ENCODE measurements at places on chromosomes 4 and X. TPM values are rescaled to one million over a fixed set of nuclear protein-coding genes. Genes with fewer than 3 reads are reported as not detected.

CT45A10 gene
- not detected for polyA plus RNA-seq

CFAP99 gene
- polyA plus RNA-seq, result not detected

HPGDS gene
- polyA plus RNA-seq, result not detected

CXCL5 gene
- 0.25 TPM for polyA plus RNA-seq

RAB41 gene
- polyA plus RNA-seq, result not detected

RTL9 gene
- not detected for polyA plus RNA-seq

GTPBP6 gene
- polyA plus RNA-seq, result 39.1 TPM

TKTL2 gene
- polyA plus RNA-seq, result not detected

SCML1 gene
- polyA plus RNA-seq, result 8.8 TPM

ARSJ gene
- polyA plus RNA-seq, result 16.3 TPM

DNA sequence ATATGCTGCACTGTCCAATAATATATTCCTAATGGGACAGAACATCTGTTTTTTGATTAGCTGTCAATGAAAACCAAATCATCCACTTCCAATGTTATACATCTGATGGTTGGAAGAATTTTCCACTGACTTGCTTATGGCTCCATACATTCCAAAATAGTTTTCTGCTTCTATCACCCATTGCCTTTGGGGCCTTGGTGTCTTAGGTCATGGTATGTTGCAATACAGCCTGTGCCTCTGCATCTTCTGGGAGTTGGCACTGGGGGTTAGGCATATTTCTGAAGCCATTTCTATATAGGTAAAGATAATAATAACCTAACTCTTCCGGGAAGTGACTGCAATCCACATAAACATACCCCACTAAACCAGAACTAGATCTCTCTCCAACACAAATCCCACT is 53.2 kb upstream of the NR3C2 start:
- DNase-seq, result no peak

DNA sequence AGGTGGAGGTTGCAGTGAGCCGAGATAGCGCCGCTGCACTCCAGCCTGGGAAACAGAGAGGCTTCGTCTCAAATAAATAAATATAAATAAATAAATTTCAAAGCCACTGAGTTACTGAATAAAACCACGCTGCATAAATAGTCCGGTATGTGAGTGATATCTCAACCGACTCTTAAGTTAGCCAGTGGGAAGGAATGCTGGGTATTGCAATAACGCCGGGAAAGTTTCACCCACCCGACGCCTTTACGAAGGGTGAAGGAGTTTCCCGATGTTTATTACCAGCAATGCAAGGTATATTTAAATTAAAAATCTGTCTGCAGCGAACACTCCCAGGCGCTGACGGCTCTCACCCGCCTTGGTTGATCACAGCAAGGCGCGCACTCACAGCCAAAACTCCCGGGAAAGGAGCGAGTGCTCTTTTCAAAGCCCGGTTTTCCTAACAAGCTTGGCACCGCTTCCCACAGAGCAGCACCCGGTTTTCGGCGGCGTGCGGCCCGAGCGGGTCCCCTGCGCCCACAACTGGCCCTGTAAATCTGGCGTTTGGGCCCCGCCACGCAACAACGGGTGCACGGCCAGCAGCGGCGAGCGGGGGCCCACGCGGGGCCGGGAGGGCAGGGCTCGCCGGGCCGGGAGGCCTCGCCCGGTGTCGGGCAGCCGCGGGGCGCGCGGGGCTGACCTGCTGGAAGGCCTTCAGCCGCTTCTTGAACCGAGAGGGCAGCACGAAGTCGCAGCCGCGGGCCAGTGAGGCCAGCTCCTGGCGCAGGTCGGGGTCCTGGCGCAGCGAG is 13.7 kb downstream of the PPP2R3B start:
- DNase-seq, result no peak

- no peak for DNase-seq
Observed at GRCh38 chr4:189385098-189385497, 555.6 kb upstream of the FRG1 start.

DNA sequence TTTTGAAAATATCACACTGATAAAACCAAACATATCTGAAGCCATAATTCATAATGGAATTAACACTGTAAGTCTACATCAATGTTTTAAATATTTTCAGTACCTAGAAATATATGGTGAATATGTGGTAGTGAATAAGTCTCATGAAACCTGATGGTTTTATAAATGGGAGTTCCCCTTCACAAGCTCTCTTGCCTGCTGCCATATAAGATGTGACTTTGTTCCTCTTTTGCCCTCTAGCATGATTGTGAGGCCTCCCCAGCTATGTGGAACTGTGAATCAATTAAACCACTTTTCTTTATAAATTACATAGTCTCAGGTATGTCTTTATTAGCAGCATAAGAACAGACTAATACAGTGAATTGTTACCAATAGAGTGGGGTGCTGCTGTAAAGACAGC is 536.8 kb upstream of the GALNT7 start:
- no peak for DNase-seq

- peak; percentile 50 for DNase-seq
Observed at GRCh38 chr4:17284323-17285175, 227.3 kb downstream of the QDPR start.

- no peak for DNase-seq
Observed at GRCh38 chr4:125992891-125993290, 678.1 kb downstream of the FAT4 start.

DNA sequence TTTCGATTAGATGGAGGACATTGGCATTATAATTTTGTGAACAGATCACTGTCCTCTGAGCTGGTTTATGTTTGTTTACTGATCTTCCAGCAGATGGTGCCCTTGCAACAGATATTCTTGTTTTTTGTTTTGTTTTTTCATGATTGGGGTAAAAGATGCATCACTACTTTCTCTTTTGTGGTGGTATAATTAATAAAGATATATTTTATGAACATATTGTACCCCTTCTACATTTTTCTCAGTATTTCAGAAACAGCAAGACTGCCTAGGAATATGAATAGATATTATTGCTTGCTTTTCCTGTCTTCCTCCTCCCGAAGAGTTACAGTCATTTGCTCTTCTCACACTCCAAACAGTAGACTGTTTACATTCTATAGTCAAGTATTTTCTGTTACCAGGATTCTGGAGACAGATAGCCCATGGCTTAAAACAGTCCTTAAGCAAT is 905.2 kb downstream of the TRAM1L1 start:
- peak; percentile 14 for DNase-seq

GRCh38 chr4:1113311-1114009 is at the start of gene RNF212:
TSS of gene RNF212 (minus strand) at chr4:1113564. CDS start at chr4:1113464, 100 bp downstream.
- DNase-seq, result peak; percentile 23

DNA sequence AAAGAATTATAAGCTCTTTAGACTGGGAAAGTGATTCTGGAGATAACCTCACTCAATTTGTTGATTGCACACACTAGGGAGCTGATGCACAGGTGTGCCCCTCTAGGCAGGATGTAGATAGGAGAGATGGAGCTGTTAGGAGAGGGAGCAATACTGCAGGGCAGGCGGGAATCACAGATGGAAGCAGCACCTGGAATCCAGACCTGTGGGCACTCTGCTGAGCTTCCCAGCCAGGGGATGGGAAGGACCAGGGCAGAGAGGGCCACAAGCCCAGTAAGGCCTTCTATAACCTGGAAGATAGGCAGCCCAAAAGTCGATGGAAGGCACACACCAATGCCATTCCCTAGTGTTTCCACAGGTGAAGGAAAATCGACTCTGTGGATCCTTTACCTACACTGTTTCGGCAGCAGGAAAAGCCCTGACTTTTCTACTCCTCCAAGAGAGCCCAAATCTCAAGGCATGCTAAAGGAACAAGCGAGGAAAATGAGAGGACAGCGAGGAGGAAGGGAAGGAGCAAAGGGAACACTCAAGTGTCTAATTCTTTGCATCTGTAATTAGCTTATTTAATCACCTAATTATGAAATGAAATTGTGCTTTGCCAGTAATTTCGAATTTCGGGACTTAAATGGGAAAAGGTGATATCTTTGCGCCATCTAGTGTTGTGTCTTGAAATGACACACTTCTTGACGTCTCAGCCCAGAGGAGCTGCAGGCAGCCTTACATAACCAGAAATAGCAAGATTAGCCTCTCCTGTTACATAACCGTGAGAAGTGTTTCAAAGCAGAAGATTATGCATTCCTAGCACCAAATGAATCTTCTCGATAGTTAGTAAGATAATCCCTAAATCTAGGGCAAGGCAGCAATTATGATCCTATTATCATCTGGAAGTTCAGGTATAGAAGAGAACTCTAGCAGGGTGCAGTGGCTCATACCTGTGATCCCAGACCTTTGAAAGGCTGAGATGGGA is 31.0 kb upstream of the TLR3 start:
- peak; percentile 85 for DNase-seq

DNA sequence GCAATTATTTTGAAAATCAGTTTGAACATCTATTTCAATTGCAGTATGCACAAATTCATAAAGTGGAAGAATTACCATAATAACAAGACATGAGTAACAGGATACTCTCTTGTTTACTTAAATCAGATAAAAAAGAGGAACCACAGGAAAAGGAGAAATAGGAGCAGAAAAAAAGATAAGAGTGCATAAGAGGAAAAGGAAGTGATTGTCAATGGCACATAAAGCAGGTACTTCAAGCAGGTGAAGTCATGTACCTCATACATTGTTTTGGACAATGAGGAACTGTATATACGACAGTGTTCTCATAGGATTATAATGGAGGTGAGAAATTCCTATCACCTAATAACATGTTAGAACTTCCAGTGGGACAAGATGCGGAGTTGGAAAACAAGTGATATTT is 334.5 kb upstream of the PCDH7 start:
- peak; percentile 20 for DNase-seq

GRCh38 chrX:148284821-148285220 is 215.6 kb upstream of the AFF2 start:
- no peak for DNase-seq

DNA sequence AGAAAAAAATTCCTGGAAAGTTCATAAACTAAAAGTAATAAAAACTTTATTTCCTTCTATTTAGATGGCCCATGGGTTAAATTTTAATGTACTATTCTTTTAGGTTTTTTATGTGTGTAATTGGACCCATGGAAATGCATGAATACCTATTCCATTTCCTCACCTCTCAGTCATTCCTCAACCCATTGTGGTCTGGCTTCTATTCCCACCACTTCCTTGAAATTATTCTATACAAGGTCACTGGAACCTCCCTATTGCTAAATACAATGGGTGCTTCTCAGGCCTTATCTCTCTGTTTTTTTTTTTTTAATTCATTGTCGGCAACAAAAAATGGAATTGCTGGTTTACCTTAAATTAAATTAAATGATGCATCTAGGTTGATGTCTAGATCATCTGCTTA is 17.2 kb downstream of the SLC39A8 start:
- DNase-seq, result no peak

GRCh38 chr4:102390438-102390837 is 45.2 kb upstream of the SLC39A8 start:
- DNase-seq, result no peak

DNA sequence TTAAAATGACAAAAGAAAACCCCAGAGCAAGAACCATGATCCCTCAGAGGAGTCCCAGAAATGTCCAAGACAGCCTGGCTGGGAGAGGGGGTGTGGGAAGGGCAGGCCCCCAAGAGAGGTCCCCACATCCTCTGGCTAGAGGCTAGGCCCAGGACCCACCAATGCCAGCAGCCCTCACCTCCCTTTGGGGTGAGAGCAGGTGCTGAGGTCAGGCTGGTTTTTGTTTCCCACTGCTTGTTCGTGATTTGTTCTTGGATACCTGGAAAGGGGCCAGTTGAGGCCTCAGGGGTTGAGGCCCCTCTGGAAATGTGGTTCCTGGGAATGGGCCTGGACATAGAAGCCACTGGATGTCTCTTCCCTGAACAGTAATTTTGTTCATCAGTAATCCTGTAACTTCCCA is 2.3 kb upstream of the GRSF1 start:
- no peak for DNase-seq

DNA sequence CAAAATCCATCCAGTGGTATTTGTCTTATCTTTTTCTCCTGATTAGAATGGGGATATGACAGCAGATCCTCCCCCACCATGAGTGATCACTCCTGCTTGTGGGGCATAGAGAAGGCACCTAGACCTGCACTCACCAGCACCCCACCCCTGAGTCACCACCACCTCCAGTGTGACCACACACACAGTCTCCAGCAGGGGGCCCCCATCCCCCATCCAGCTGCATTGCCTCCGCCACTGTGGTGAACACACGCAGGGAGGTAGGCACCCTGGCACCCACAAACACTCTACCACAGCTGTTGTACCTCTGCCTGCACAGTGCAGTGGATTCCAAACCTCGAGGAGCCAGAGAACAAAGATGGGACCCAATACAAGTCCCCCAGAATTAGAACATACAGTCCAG is 9.0 kb upstream of the MAGEA8 start:
- DNase-seq, result peak; percentile 1

DNA sequence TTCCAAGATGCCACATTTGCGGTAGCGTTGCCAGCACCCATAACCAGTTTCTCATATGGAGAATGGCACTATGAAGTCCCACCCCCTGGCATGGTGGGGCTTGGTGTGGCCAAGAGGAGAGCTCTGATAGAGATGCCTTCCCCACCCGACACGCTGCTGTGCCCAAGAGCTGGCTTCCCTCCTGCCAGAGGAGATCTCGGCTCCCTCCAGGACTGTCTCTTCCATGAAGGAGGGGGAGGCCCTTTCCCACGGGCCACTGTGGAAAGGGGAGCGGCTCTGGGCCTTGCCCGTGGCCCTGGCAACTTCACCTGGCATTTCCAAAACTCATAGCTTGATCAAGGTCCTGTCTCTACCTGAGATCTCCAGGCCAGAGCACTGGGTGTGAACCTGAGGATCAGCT is 217.3 kb upstream of the PSAPL1 start:
- DNase-seq, result no peak

- no peak for DNase-seq
Observed at GRCh38 chr4:71456841-71457240, 118.0 kb downstream of the SLC4A4 start.

GRCh38 chr4:42152507-42153504 is at the start of gene BEND4:
TSS of gene BEND4 (minus strand) at chr4:42152655. CDS start at chr4:42152143, 512 bp downstream.
- DNase-seq, result no peak

DNA sequence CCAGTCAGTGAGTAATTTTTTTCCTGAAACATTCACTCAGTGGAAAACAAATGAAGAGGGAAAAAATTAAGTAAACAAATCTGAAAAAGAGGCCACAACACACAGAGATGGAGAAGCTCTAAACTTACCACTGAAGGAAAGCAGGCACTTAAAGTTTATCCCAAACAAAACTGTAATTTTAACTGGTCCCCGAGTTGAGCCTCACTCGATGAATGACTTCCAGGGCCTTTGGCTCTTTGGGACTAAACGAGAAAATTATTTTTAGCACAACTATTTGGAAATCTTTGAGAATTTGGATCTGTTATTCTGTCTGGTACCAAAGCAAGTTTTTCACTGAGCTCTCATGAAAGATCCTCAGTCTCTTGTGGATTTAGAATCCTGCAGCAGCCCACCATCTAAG is at the start of gene C1QTNF7:
Gene C1QTNF7 (plus strand): TSS at position 333 of the 400 bp plus-strand sequence. CDS start 7,711 bp downstream, outside the sequence.
- no peak for DNase-seq

DNA sequence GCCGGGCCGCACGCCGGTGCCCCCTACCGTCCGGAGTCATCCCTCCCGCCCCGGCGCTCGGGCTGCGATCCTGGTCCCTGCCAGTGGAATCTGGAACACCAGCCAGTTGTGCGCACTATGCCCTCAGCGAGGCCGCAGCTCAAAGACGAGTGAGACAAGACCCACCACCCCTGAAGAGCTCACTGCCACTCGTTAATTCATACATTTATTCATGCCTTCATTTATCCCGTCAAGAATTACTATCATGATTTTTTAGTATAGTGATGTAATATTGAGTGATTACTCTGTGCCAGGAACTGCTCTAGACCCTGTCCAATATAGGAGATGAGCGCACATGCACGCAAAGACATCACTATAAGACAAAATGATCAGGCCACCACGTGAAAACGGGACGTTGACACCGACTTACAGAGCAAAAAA is 247 bp upstream of the PPA2 start:
- peak; percentile 89 for DNase-seq
